ENCODE measurements at places on chromosomes 6 and 20.

GRCh38 chr6:98583506-98583905 is 250.9 kb upstream of the POU3F2 start:
- no peak for DNase-seq

DNA sequence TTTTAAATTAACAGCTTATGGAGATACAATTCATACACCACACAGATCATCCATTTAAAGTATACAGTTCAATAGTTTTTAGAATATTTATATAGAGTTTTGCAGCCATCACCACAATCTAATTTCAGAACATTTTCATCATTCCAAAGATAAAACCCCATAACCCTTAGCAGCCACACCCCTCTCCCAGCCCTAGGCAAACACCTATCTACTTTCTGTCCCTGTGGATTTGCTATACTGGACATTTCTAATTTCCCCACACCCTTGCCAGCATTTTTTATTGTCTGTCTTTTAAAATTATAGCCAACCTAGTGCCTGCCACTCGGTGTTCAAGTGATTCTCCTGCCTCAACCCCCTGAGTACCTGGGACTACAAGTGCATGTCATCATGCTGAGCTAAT is 23.0 kb upstream of the AKAP7 start:
- DNase-seq, result no peak

- peak; percentile 81 for DNase-seq
Observed at GRCh38 chr6:28606424-28607391, 81.0 kb downstream of the GPX5 start.

DNA sequence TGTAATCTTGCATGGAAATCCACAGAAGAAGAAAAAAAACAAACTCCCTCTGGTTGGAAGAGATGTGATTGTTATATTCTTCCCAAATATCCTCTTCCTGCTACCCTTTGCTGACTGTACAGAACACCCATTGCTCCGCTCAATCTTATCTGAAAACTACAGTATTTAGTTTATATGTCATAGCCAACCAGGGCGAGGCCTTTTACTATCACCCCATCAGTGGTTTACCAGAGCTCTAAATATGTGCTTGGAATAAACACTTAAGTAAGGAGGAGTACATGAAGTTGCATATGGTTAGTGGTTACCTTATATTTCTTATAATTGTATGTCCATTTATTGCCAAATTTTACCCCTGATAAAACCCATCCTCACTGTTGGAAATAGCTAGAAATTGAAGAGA is 12.2 kb downstream of the PRL start:
- DNase-seq, result no peak

Data from iris pigment epithelial cell (primary cell).